Thyroid gland (tissue), 4 donors: ENCODE measurements at places on chromosomes 7 and 10. TPM values are rescaled to one million over a fixed set of nuclear protein-coding genes. Genes with fewer than 3 reads are reported as not detected.

DNA sequence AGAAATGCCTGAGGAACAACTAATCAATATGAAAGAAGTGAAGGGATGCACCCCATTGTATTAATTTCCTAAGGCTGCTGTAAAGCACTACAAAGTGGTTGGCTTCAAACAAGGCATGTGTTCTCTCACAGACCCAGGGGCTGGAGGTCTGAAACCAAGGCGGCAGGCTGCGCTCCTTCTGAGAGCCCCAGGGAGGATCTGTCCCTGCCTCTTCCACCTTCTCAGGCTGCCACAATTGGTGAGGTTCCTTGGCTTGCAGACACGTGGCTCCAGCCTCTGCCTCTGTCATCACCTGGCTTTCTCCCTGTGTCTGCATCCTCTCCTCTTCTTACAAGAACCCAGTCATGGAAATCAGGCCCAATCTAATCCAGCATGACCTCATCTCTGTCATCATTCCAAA is 110.1 kb downstream of the TNS3 start:
- H3K4me3 ChIP-seq, result no peak overlapping the region
- peaks cover 44% of the 10 kb centered on the region for H3K4me1 ChIP-seq
- no peaks in the 10 kb centered on the region for H3K36me3 ChIP-seq
- no peak overlapping the region for H3K27ac ChIP-seq

GRCh38 chr10:48465860-48466521 is 138.9 kb downstream of the ARHGAP22 start:
- H3K27ac ChIP-seq, result peak overlapping the region; percentile 88
- H3K27me3 ChIP-seq, result no peaks in the 10 kb centered on the region
- no peak overlapping the region for H3K4me3 ChIP-seq
- DNase-seq, result peak; percentile 35
- peaks cover 31% of the 10 kb centered on the region for H3K4me1 ChIP-seq

DNA sequence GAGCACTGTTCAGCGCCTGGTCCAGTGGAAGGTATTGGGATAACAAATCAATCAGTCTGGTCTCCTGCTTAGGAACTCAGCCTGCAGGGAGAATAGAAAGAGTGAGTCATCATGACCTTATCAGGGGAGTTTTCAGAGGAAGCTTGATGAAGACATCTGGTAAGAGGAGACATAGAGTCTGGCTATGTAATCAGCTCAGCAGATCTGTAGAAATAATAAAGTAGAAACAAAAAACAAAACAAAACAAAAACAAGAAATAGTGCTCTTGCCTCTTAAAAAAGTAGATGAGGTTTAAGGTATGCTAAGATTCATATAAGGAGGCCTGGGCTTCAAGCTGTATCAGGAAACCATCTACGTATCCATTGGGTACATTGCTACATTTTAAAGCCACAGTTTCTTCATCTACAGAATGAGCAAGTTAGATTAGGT is 14.4 kb downstream of the TAS2R41 start:
- no peaks in the 10 kb centered on the region for H3K36me3 ChIP-seq
- H3K27me3 ChIP-seq, result no peaks in the 10 kb centered on the region
- peaks cover 5% of the 10 kb centered on the region for H3K4me1 ChIP-seq
- no peak for DNase-seq
- H3K27ac ChIP-seq, result no peak overlapping the region

DNA sequence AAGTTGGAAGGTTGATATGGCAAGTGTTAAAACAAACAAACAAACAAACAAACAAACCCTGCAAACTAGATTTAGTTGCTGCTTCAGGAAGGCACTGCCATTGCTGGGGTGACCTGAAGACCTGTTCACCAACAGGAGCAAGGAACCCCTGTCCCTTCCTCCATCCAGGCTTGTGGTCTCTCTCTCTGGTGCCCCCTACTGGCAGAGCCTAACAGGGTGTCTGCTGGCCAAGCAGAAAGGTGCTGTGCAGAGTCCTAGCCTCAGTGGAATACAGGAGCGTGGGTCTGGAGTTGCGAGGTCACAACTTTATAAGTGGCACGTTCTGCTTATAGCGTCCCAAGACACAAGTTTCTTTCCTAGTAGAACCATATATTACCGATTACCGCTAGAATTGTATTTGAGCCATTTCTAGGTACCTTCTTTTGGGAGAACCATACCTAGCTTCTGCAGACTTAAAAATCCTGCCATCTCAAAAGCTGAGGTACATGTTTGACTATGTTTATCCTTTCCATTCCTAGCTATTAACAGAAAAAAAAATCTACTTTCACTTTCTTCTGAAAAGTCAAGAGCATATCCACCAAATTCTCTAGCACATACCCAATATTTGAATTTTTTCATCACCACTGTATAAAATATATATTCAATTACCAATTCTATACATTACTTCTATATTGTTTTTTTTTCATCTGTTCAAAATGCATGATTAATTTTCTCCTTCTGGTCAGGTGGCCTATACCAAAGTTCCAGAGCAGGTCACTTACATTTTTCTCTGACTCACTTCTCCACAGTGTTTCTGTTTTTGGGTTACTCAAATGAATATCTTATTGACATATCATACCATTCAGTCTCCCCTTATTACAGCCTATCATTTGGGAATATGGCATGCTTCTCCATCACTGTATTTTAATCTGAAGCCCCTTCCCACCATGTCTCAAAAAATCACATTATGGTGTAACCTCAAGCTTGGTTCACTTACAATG is 29.1 kb upstream of the CALD1 start:
- H3K36me3 ChIP-seq, result no peaks in the 10 kb centered on the region
- no peaks in the 10 kb centered on the region for H3K4me1 ChIP-seq
- no peaks in the 10 kb centered on the region for H3K27me3 ChIP-seq
- no peak overlapping the region for H3K4me3 ChIP-seq

GRCh38 chr7:104980841-104981671 is 32.9 kb upstream of the KMT2E start:
- peaks cover 31% of the 10 kb centered on the region for H3K4me1 ChIP-seq
- no peak for DNase-seq
- no peak overlapping the region for H3K27ac ChIP-seq
- no peak overlapping the region for H3K4me3 ChIP-seq
- H3K36me3 ChIP-seq, result no peaks in the 10 kb centered on the region

GRCh38 chr7:121395494-121395960 is 581 bp downstream of the FAM3C start:
- no peaks in the 10 kb centered on the region for H3K27me3 ChIP-seq
- no peaks in the 10 kb centered on the region for H3K36me3 ChIP-seq
- peak; percentile 57 for DNase-seq
- peak overlapping the region; percentile 86 for H3K4me3 ChIP-seq

GRCh38 chr7:142459551-142459963 is 201.7 kb upstream of the PRSS58 start:
- no peak overlapping the region for H3K27ac ChIP-seq
- no peak overlapping the region for H3K4me3 ChIP-seq
- H3K36me3 ChIP-seq, result no peaks in the 10 kb centered on the region
- H3K4me1 ChIP-seq, result no peaks in the 10 kb centered on the region
- DNase-seq, result peak; percentile 19
- H3K27me3 ChIP-seq, result no peaks in the 10 kb centered on the region

GRCh38 chr7:11252705-11253272 is 279.1 kb downstream of the PHF14 start:
- no peak for DNase-seq
- no peaks in the 10 kb centered on the region for H3K27me3 ChIP-seq
- no peak overlapping the region for H3K4me3 ChIP-seq

DNA sequence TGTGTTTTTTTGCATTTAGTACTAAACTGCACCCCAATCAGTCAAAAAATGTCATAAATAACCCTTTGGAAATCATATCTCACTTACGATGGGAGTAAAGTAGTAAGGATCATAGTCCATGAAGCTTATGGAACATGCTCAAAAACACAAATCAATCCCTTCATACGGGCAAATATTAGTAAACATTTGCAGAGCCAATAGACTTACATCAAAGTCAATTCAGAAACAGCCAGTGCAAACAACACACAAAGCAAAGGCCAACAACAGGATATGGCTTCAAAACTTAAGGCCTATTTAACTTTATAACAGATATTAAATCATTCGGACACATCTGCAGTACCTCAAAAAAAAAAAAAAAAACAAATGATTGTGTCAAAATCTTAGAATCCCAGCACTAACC is 32.1 kb downstream of the SGCE start:
- no peak for DNase-seq
- no peaks in the 10 kb centered on the region for H3K27me3 ChIP-seq
- no peaks in the 10 kb centered on the region for H3K36me3 ChIP-seq
- peaks cover 5% of the 10 kb centered on the region for H3K4me1 ChIP-seq

- no peak overlapping the region for H3K4me3 ChIP-seq
- no peak for DNase-seq
- no peaks in the 10 kb centered on the region for H3K27me3 ChIP-seq
- H3K4me1 ChIP-seq, result no peaks in the 10 kb centered on the region
- H3K36me3 ChIP-seq, result no peaks in the 10 kb centered on the region
Observed at GRCh38 chr10:55449981-55450380, 649.0 kb upstream of the PCDH15 start.

DNA sequence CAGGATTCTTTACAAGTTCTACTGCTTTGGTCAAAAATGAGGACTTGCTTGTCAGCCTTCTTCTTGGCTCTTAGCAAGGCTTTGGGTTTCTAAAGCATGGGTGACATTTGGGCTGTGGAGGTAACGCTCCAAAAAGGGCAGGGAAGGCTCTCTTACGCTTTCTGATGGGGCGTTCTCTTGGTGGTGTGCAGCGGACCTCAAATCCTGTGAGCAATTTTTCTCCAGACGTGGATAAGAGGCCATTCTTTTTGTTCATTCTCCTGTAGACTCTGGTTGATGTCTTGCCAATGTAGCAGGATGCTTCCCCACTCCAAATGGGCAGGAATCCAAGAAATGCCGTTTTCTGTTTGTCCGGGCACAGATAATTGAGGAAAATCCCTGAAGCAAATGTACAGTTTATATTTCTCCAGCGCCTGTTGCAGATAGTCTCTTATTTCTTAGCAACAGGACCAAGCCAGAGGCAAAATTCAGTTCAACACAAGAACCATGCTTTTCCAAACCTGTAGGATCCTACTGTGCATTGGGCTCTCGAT is 138.4 kb upstream of the NFE2L3 start:
- DNase-seq, result peak; percentile 8
- H3K27ac ChIP-seq, result no peak overlapping the region
- H3K27me3 ChIP-seq, result no peaks in the 10 kb centered on the region
- no peak overlapping the region for H3K4me3 ChIP-seq

DNA sequence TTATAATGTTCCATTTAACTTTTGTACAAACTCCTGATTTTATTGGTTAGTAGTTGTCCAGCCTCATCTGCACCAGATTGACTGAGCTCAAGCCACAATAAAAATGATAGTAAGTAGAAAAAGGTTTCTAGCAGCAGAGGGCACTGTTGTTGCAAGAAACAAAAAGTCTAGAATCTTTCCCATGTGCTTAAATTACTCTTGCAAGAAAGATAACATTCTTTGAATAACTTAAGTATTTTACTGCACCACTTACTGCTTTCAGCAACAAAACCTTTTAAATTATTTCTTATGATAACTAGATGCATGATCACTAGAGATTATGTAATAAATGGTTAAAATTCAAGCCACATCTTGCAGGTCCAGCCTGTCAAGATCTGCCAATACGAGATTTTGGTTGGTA is 27.0 kb downstream of the LMOD2 start:
- peak overlapping the region; percentile 64 for H3K27ac ChIP-seq
- peaks cover 13% of the 10 kb centered on the region for H3K4me1 ChIP-seq
- H3K27me3 ChIP-seq, result no peaks in the 10 kb centered on the region
- DNase-seq, result no peak

DNA sequence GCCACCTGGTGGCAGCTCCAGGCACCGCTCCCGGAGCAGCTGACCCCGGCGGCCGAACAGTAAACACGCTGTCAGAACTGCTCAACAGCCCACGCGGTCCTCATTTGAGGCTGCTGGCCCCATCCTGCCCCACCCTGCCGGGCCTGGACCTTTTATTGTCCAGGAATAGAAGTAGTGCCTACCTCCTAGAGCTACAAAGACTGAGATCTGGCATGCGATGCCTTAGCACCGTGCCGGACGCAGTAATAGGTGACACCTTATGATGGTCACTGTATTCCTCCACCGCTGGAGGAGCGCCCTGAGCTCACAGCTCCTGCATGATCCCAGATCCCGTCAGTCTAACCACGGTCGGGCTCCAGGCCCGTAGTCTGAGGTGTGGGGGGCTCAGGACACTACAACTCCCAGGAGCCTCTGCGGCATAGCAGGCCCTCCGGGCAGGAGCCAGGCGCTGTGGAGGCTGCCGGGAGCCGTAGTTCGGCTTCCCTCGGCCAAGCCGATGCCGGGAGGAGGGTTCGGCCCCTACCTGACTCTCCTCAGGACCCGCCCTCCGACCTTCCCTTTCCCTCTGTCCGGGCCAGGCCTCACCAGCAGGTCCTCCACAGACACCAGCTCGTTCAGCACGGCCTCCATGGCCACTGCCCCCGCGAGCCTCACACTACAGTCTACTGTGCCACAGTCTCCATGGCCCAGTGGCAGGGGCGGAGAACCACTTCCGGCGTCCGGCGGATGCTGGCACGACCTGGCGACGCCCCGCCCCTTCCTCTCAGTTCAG is at the start of gene FIS1:
Gene FIS1, minus strand, starts transcription at position 707 of the 772 bp plus-strand sequence. Its CDS starts 77 bp downstream, at position 630.
- H3K27me3 ChIP-seq, result no peaks in the 10 kb centered on the region
- H3K4me3 ChIP-seq, result peak within 1 kb of the TSS; percentile 12
- DNase-seq, result peak; percentile 95
- H3K36me3 ChIP-seq, result peaks cover 16% of the 10 kb centered on the region
- peak within 1 kb of the TSS; percentile 96 for H3K27ac ChIP-seq
- H3K4me1 ChIP-seq, result peaks cover 17% of the 10 kb centered on the region

DNA sequence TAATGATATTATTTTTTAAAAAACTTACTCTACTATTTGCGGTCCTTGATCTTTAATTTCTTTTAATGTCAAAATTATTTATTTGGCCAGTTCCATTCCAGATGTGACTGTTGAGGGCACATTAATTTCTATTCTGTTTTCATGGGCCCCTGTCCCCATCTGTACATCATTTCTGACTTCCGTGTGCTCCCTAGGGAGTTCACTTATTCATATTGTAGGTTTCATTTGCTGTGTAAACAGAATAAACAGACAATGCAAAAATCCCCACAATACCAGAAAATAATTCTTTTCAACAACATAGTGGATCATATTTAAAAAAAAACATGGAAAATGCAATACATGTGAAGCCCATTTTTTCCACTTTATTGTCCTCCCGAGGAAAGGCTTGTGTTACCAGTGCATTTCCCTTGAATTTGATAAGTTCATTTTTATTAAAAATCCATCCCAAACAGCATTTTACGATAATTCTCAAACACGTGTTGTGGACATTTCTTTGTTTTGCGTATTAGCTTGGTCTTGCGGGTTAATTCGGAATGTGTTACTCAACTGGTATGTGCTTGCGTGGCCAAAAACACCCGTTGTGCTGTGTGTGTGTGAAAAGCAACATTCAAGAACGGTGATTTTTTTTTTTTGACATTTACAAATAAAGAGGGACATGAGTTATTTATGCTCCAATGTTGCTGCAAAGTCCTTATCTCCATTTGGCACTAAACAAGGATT is 138.4 kb downstream of the MGMT start:
- H3K27ac ChIP-seq, result no peak overlapping the region
- H3K27me3 ChIP-seq, result no peaks in the 10 kb centered on the region
- H3K4me1 ChIP-seq, result peaks cover 7% of the 10 kb centered on the region
- no peak overlapping the region for H3K4me3 ChIP-seq

- H3K27me3 ChIP-seq, result no peaks in the 10 kb centered on the region
- no peak overlapping the region for H3K27ac ChIP-seq
- no peaks in the 10 kb centered on the region for H3K4me1 ChIP-seq
- no peak overlapping the region for H3K4me3 ChIP-seq
Observed at GRCh38 chr10:44259090-44259874, 125.6 kb downstream of the CXCL12 start.

The HMX2 gene
- total RNA-seq, result not detected

The PRKCQ gene
- total RNA-seq, result 24.2 TPM

The C10orf53 gene
- total RNA-seq, result not detected

The SFRP4 gene
- total RNA-seq, result 21.8 TPM

The MACROH2A2 gene
- 21.8 TPM for total RNA-seq

The ZNF282 gene
- total RNA-seq, result 24.1 TPM

The AKR1C2 gene
- 48.2 TPM for total RNA-seq

The GNGT1 gene
- total RNA-seq, result not detected
